ENCODE measurements at places on chromosomes 1 and 21.

DNA sequence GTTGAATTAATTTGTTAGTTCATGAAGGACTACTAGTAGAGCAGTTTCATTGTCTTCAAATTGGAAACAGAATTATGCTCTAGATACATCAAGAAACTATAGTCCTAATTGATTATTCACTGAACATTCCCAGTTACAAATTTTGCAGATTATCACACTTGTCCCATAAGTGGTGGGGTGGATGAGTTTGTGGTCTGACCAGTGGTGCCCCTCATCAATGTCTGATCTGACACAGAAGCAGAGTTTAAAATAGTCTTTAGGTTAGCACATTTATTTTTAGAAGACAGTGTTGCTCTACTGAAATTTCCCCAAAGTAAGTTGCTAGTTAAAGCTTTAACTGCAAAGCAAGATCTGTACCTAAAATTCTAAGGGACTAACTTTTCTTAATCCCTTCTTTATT lies 42.9 kb downstream of the INKA2 start:
- DNase-seq = no peak

GRCh38 chr1:156157506-156157905 lies 4.1 kb downstream of the SEMA4A start:
- no peak for DNase-seq

DNA sequence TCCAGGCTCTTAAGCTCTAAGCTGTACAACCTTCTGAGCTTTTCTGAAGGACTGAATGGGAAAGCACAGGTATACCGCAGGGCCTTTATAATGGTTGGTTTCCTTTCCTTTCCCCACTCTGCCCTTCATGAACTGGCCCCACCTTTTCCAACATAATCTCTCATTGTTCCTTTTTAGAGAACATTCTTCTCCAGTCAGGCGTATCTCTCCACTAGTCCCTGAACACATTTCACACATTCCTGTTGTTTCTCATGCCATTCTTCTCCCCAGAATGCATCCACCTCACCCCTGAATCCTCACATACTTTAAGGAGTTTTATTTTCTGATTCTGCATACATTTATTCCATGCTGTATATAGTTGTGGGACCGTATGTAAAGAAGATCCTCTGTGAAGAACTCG lies 41.3 kb downstream of the PGM1 start:
- DNase-seq = no peak

DNA sequence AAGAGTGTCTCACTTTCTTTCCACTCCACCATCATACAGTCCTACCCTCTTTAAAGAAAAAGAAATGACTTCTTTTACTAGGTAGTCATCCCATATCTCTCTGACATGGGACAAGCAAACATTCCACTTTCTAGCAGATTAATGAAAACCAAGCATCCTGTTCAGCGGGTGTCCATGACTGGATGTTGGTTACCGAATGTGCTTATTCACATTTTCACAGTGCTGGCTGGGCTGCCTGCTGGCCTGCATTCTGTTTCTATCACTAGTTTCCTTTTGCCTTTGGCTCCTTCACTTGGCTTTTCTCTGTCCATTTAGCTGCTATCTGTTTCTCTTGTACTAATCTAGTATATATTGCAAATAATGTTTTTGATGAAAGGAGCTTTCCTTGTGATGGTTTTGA lies 598.4 kb downstream of the RWDD3 start:
- DNase-seq = no peak

- DNase-seq = no peak
Measured at GRCh38 chr1:238642231-238642630, 744.1 kb upstream of the CHRM3 start.

DNA sequence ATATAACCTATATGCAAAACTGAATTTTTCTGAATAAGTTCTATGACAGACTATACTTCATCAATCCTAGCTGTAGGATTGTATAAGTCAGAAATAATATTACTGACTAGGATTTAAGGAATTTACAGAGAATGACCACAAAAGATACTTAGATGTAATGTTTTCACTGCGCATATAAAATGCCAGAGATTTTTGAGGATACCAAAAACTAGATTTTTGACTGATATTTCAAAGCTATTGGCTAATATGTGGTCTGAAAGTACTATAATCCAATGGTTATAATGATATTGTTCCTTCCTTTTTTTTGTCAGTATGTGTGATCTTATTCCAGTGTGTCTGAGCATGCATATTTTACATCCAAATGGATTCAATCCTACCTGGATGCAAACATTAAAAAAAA lies 17.0 kb upstream of the IFI44L start:
- DNase-seq = no peak

GRCh38 chr21:39062196-39062595 lies 121.1 kb downstream of the PSMG1 start:
- DNase-seq = no peak

DNA sequence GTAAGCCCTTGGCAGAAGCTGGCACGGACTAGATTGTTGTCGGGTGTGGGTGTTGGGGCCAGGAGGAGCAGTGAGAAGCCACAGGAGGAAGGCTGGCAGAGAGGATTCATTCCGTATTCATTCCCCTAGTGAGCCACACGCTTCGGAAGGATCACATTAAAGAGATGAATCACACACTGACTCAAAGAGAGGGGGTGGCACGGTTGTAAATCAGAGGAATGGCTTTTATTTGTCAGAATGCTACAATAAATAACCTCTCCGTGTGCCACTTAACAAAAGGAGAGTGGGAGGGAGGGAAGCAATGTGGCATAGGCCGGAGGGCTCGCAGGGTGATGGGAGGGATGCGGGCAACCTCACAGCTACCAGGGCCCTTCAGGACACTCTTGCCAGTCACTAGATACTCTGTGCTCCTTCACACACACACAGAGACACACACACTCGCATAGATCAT lies 135.5 kb downstream of the HIVEP3 start:
- no peak for DNase-seq

- DNase-seq = no peak
Measured at GRCh38 chr1:177937174-177937770, 32.6 kb downstream of the SEC16B start.

- no peak for DNase-seq
Measured at GRCh38 chr1:184802354-184803179, 47.9 kb upstream of the EDEM3 start.

GRCh38 chr1:57544345-57544744 lies 120.5 kb upstream of the DAB1 start:
- no peak for DNase-seq

DNA sequence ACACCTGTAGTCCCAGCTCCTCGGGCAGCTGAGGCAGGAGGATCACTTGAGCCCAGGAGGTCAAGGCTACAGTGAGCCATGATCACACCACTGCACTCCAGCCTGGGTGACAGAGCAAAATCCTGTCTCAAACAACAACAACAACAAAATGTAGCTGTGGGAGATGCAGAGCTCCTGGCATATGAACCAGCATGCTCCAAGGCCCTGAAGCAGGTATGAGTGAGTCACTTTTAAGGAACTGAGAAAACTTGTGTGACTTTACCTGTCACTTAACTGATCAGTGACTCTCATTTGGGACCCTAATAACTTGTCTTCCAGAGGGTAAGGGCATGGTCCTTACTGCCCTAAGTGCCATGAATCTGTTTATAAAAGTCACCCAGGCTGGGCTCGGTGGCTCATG lies 19.4 kb upstream of the TMEM222 start:
- no peak for DNase-seq

DNA sequence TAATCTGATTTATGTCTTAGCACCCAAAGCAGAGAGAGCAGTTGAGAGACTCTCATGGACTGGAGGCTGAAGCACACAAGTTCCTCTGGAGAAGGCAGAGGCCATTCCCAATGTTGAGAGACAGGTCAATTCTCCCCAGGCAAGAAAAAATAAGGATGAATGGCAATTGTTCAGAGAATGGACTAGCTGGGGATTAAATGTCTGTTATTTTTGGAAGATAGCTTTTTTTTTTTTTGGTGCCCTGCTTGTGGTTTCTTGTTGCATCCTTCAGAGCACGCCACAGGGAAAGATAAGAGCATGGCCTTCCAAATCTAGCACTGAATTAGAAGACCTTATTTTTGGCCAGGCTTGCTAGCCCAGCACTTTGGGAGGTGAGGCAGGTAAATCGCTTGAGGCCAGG lies 65.6 kb upstream of the ERRFI1 start:
- no peak for DNase-seq
